Activated CD4-positive, CD25-positive, alpha-beta regulatory T cell treated with anti-CD3 and anti-CD28 coated beads, Interleukin-2, amount 50 U/mL, for 72 hours (primary cell): ENCODE measurements at places on chromosomes 13 and 19.
A peak's percentile ranks its signal among the peaks of the same experiment; 100 is the strongest.

DNA sequence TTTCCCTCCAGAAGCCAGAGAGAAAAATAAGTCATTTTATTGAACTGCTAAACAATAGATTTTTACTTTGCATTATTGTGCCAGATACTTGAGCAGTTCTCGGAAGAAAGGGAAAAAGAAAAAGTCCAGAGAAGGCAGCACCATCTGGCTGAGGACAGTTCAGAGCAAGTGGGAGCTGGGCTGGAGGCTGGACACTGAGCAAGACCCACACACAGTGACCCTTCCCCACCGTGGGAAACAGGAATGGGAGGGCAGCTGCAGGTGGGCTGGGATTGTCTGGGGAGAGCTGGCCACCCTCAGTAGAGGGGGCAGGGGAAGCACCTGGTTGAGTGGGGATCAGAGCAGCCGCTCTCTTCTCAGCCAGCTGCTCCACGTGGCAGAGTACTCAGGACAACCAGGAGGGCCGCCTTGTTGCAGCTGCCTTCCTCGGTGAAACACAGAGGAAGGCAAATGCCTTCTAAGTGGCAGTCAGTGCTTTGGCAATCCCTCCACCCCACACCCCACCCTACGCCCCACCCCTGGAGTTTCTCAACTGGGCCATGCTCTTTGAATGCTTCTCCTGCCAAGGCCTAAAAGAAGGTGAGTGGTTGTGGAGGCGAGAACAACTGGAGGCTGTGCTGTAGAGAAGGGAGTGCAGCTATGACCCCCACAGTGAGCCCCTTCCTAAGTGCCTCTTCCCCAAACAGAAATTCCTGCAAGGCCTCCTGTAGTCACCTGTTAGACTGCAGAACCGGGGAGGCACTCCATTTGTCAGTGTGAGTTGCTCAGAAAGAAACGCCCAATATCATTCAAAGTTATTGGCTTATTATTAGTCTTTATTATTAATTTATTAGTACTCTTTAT is 179.3 kb downstream of the ZIC5 start:
- DNase-seq = no peak

DNA sequence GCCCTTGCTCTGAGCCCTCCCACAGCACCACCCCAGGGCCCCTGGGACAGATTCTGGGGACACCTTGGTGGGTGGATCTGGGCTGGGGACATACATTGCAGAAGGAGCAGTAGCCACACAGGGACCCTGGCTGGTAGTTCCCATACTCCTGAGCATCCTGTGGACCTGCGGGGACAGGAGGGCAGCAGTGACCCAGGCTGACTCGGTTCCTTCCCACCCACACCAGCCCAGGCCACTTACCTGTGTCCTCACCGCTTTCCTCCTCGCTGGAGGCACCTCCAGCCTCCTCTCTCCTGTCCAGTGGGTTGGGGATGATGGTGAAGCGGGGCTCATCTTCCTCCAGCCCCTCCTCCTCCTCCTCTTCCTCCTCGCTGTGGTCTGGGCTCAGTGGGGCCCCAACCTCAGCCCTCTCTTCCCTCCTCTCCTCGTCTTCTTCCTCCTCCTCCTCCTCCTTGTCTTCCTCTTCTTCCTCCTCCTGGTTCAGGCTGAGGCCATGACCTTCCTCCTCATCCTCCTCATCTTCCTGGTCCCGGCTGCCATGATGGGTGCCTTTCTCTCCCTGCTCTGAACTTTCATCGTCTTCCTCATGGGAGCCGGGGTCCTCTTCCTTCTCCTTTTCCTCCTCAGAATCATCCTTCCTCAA is 1.9 kb downstream of the HRC start:
- no peak for DNase-seq

DNA sequence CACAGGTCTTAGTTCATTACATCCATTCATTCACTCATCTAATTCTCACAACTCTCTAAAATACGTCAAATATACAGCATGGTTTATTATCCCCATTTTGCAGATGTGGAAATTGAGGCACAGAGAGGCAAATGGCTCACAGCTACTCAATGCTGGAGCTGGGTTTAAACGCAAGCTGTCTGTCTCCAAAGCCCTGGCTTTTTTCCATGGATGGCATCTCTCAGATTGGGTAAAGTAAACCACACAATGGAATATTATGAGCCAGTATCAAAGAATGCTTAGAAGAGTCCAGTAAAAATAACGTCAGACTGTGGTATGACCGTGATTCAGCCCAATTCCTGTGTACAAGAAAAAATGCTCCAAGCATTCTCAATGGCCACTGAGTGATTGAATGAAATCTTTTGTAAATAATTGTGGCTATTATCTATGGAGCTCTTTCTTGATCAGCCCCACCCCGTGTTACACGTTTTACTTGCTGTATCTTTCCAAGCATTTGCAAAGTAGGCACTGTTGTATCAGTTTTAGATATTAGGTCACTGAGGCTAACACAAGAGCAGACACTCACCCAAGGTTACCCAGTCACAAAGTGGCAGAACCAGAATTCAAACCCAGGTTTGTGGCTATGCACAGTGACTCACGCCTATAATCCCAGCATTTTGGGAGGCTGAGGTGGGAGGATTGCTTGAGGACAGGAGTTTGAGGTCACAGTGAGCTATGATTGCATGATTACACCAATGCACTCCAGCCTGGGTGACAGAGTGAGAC is 5.5 kb upstream of the ACP7 start:
- DNase-seq = no peak

DNA sequence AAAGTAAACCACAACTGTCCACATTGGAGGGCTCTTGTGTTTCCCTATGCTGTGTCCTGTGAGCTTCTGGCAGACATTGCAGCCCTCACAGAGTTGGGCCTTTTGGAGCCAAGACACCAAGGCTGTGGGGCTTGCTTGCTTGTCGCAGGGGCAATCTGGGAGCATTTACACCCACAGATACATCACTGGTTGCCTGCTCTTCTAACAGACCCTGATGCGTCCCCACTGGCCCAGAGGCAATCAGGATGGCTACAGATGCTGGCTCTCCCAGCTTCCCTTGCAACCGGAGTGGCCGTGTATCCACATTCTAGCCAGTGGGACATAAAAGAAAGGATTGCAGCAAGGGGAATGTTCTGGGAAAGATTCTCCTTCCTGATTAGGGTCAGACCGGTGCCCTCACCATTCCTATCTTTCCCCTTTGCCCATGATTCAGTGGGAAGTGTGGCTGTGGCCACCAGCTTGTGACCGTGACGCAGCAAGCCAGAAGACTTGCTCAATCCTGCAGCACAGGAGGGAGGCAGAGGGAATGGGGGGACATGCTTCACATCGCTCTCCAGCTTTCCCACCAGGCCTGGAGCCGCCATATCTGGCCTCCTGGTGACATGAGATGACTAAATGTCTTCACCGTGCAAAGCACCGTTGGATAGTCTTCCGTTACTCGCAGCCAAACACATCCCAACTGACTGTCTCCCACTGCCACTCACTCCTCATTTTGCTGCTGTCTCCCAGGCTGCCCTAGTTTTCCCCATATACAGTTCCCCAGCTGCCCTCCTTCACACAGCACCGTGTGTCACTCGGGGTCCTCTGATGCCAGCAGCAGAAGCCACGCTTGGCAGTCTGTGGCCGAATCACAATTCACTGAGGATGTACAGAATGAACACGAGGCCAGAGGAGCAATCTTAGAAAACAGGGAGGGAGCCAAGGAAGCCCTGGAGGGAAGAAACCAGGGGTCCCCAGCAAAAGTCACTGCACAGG is 151.0 kb downstream of the DPF1 start:
- DNase-seq = no peak

GRCh38 chr13:107242138-107242537 is 674.2 kb upstream of the ARGLU1 start:
- DNase-seq = no peak

DNA sequence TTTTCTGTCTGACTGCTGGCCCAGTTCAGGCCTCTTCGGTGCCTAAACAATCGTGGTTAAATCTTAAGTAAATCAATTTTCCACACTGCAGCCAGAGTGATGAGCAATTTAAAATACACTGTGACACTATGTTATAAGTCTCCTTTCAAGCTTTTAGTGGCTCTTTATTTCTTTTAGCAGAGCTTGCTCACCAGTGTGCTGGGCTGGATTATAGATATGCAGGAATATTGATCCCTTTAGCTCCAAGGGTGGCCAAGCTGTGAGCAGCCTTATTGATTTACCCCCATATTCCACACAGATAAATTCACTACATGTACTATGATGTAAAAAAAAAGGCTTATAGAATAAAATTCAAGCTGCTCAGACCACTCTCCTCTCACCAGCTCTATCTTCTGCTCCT is 21.7 kb downstream of the CBY2 start:
- no peak for DNase-seq

DNA sequence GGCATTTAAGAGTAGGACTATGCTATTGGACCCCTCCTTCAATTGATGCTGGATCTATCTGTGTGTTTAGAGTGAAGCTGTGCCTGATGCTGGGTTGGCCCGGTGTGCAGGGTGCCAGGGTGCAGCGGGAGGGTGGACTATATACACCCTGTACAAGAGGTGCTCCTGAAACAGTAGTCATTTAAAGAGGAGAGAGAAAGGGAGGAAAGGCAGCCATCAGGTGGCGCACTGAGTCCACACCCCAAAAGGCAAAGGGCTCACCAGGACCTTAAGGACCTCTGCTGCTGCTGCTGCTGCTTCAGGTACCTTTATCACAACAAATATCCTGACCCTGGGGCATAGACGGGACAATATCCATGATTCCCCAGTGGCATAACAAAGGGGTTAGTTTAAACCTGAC is 39.4 kb downstream of the ZNF136 start:
- peak; percentile 39 for DNase-seq

- DNase-seq = no peak
Measured at GRCh38 chr19:15843203-15843893, 27.9 kb upstream of the OR10H1 start.

- DNase-seq = peak; percentile 64
Measured at GRCh38 chr13:40665126-40666044, 1.1 kb downstream of the FOXO1 start.

DNA sequence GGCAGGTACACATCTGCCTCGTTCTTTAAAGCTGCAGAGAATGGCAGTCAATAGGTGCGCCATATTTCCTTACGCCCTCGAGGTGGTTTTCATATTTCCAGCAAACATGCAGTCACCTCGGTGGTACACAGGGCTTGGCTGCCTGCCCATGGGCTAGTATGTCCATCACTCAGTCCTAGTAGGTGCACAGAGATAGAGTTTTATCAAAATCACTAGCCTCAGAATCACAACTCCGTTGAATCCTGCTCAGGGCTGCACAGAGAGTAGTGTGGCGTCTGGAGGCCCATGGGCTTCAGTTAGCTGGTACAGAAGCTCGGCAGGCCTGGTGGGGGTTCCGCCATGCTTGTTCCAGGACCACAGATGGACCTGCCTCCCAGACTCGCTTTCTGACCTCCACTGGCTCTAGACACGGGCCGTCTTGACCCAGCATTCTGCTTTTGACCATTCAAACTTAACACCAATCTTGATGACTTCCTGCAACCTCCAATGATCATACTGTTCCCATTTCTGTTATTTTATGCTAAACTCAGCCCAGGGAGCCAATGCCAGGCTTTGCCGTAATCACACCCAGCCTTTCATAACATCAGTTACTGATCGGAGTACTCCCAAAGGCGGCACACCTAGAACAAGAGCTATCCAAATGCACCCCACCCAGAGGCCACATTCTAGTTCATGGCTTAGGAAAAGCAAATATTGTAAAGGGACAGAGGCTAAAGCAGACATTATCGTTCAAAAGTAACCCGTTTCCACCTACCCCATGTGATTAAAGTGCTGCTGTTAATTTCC is 120.4 kb downstream of the RAB20 start:
- DNase-seq = no peak

GRCh38 chr19:48806818-48807589 is 3.8 kb downstream of the BCAT2 start:
- no peak for DNase-seq

DNA sequence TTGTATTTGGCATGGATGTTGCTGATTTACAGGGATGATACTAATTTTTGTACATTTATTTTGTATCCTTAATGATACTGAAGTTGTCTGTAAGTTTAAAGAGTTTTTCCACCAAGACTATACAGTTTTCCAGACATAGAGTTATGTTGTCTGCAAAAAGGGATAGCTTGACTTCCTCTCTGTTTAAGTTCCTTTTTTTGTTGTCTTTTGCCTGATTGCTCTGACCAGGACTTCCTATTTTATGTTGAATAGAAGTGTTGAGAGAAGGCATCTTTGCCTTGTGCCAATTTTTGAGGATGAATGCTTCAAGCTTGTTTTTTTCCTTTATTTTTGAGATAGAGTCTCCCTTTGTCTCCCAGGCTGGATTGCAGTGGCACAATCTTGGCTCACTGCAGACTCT is 36.8 kb upstream of the ZNF681 start:
- no peak for DNase-seq

GRCh38 chr13:30093236-30093635 is 214.1 kb downstream of the KATNAL1 start:
- DNase-seq = no peak

GRCh38 chr13:19573120-19573716 is 11.9 kb upstream of the TPTE2 start:
- DNase-seq = no peak

DNA sequence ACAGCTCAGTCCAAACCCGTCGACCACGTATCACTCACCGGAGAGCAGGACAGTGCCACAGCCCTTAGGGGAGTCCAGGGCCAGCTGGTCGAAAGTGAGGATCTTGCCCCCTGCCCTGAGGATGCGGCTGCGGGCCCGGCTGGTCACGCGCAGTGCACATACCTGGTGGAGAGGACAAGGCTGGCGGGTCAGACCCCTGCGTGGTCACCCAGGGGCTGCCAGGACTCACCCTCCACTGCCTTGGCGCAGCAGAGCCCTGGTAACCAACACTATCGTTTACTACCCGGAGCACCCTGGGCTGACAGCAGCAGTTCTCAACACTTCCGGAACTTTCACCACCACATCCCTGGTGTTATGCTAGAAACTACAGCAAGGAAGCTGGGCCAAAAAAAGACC is 1.2 kb upstream of the FAM83E start:
- DNase-seq = no peak

- DNase-seq = no peak
Measured at GRCh38 chr13:76607866-76608265, 278.3 kb downstream of the KCTD12 start.

GRCh38 chr13:107716741-107717140 is 498.6 kb downstream of the LIG4 start:
- DNase-seq = no peak

GRCh38 chr19:737591-738093 is 13.3 kb upstream of the MISP start:
- DNase-seq = peak; percentile 57

GRCh38 chr13:19960653-19960976 is 2.1 kb downstream of the ZMYM2 start:
- DNase-seq = no peak

- DNase-seq = no peak
Measured at GRCh38 chr13:106753251-106753650, 185.3 kb upstream of the ARGLU1 start.

DNA sequence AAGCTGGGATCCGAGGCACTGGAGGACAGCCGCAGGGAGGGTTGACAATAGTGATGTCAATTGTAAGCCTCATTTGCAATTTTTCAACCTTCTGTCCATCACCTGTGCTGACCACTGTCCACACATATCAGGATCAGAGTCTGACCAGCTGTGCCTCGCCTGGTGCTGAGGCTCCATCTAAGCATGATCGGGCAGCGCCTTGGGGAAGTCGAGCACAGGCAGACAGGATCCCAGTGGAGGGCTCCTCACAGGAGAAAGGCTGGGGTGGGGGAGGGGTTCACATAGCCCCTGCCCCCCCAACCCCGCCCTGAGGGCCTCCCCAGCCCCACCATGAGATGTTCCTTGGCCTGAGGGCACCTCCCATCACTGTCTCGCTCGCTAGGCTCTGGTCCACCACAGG is 60.3 kb downstream of the RAB20 start:
- DNase-seq = no peak

- DNase-seq = no peak
Measured at GRCh38 chr13:34805347-34805746, 136.7 kb upstream of the NBEA start.

GRCh38 chr13:27269114-27269665 is 1.4 kb upstream of the RASL11A start:
- no peak for DNase-seq
